ENCODE measurements at places on chromosomes 6 and 20.

DNA sequence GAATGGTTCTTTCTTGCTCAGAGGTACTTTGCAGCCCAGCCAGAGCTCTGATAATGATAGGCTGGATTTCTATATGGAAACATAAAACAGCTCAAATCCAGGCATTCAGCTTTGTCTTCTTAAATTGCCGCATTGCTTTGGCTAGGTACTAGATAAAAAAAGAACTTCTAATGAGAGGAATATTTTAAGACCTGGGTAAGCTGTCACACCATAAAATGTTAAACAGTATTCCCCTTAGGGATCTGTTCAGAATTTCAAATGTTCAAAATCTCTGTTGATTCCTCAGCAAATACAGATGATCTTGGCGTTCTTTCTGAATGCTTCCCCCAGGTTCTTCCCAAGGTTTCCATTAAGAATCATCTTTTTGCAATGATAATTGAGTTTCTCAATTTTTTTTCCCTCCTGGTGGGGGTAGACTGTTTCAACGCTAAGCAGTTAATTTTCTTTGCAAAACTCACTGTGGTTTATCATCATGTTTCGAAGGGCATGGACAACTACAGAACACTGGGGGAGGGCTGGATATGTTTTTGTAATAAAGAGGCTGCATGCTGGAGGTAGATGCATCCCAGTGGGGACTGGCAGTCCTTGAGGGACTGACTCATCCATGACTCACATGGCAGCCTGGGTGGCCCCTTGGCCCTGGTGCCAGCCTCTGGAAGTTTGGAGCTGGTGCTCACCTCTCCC, 31.0 kb downstream of the TIAM2 start:
- DNase-seq = no peak

DNA sequence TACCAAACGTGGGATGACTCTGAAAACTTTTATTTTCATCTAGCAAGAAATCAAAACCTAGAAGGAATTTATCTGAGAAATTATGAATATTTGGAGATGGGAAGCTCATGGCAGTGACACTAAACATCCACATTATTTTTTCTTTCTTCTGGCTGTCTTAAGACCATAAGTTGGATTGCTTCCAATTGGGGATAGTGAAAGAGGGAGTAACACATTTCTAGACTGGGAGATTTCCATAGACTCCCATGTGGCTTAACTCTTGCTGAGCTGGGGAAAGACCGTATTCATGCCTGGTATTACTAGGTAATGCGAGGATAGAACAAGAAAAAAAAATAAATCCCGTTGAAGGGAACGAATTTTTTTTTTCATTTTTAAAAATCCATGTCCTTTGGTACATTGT, 120.0 kb downstream of the UTRN start:
- no peak for DNase-seq

GRCh38 chr6:18507018-18507415, 119.9 kb downstream of the RNF144B start:
- no peak for DNase-seq

DNA sequence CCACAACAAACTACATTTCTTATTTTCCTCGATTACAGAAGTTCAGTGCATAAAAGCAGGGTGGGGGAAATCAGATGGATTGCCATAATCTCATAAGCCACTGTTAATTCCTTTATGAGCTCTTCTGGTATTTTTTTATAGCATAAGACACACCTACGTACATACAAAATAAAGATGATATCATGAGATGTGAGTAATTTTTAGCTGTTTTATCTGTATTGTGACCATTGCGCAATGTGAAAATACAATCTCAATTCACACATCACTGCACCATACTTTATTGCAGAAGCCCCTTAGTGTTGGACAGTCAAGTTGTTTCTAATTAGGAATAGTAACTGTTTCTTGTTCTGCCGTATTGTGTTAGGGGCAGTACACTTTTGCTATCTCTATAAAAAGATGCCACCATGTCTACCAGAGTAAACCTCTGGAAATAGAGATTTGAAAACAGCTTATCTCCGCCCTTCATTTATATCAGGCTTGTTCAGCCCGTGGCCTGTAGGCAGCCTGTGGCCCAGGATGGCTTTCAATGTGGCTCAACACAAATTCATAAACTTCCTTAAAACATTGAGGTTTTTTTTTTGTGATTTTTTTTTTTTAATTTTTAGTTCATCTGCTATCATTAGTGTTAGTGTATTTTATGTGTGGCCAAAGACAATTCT, 90.4 kb downstream of the FARS2 start:
- no peak for DNase-seq

- DNase-seq = no peak
These were observed 47.5 kb upstream of the POPDC3 start for GRCh38 chr6:105227295-105227767.

DNA sequence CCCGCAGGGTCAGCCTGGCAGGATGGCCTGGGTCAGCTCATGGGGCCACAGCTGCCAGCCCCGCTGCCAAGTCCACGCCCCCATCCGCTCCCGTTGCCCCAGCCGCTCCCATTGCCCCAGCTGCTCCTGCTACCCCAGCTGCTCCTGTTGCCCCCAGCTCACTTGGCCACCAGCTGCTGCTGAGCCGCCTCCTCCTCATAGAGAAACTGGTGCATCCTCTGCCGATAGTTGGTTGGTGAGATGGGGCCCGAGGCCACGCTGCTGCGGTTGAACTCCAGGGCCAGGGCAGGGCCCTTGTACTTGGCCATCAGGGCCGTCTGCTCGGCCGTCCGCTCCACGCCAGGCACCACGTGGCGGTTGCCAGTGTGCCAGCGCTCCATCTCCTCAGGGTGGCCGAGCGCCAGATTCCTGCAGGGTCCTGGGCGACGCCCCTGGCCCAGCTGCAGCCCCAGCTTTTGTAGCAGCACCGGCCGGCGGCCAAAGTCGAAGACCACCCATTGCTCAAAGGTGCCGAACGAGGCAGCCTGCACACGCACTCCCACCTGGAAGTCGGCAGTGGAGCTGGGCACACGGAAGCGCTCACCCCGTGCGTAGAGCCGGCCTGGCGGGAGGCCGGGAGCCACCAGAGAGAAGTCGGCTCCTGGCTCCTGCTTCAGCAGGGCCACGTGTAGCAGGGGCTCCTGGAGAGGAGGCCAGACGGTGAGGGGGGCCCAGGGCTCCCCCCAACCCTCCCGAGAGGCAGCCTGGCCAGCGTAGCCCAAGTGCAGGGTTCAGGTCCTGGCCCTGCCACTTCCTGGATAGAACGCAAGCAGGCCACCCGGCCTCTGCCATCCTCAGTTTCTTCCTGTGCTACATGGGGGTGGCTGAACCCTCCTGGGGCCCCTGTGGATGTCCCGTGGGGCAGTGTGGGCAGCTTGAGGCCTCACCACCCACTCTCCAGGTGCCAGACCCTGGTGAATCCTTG, 4.8 kb downstream of the HELZ2 start:
- DNase-seq = no peak

DNA sequence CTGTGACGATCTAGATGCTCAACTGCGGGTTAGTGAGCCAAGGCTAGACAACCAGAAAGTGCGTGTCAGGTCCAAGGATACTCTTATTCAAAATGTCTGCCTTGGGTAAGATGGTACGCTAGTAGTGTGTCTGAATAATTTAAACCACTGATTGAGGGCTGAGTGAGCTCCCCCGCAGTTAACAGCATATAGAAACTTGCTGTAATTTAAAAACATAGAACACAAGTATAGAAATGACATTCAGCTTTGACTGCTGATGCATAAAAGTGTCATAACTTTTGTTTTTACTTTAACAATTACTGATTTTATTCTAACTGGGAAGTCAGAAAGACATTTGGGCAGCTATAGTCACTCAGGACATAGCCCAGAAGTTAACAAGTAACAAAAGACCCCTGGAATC, 45.6 kb upstream of the SLC22A1 start:
- no peak for DNase-seq

GRCh38 chr6:152356662-152357061, 280.5 kb downstream of the SYNE1 start:
- DNase-seq = no peak

GRCh38 chr6:151721671-151722070, 85.8 kb upstream of the ESR1 start:
- DNase-seq = no peak

DNA sequence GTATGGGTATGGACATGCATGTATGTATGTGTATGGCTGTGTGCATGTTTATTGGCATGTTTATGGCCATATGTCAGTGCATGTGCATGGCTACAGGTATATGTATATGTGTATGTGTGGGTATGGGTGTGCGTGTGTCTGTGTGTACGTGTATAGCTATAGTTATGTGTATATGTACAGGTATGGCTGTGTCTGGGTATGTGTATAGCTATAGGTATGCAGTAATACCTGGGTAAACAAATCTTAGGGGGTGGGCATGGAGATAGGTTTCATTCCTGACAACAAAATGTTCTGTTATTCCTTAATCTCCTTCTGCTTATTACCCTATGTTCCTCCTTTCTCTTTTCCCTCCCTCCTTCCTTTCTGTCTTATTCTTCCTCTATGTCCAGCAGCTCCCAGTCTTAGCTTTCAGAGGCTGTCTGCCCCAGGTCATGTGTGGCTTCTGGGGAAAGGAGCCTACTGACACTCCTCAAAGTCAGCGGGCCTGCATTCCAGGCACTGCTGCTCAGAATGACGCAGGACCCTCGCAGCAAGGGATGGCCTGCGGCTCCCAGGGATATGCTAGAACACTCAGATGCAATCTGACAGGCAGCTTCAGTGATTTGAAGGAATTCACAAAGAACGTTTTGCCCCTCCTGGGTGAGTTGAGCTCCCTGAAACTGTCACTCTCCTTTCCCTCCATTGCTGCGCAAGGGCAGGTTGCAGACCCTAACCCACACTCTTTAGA, 139.3 kb upstream of the PHACTR1 start:
- DNase-seq = no peak

- DNase-seq = no peak
These were observed 1.5 kb downstream of the REPS1 start for GRCh38 chr6:138986578-138986977.

DNA sequence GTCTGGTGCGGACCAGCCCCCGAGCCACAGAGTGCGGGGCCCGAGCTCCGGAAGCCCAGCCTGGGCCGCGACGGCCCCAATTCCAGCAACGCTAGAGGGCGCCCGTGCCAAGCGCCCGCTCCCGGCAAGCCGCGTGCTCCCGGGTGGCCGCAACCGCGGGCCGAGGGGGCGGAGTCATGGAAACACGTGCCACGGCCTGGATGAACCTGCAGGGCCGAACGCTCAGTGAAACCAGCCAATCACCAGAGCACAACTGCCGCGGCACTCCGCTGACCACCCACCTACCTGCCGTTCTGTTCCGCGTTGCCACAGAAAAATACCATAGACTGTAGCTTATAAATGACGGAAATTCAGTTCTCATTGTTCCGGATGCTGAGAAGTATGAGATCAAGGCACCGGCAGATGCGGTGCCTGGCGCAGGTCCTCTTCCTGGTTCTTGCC, 85.7 kb upstream of the FOXC1 start:
- DNase-seq = no peak

DNA sequence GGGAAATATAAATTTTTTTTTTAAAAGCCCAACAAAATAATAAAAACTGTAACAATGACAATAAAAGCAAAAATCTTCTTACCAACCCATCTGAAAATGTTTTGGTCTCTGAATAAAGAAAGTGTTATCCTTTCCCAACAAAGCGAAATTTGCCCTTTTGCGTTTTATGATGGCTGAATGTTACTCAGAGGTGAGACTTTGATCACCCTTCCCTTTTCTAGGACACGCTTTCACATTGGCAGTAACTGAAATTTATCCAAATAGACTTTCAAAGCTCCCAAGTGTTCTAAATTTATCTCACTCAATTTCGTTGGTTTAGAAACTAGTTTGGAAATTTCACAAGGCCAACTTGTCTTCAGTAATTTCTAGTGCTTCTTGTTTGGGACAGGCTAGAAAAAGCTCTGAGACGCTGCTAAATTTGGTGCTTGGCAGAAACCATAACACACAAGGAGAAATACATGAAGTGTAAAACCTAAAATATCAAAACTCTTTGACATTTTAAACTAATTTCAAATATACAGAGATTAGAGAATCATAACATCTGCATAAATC, 354.5 kb upstream of the CITED2 start:
- DNase-seq = no peak

GRCh38 chr6:21274851-21275250, 318.7 kb upstream of the SOX4 start:
- no peak for DNase-seq

GRCh38 chr6:64547594-64548268, 912.1 kb downstream of the PHF3 start:
- DNase-seq = no peak

- no peak for DNase-seq
These were observed 98.2 kb downstream of the SLC35B3 start for GRCh38 chr6:8337147-8337546.

GRCh38 chr6:56032715-56033260, 157.4 kb upstream of the BMP5 start:
- DNase-seq = no peak

DNA sequence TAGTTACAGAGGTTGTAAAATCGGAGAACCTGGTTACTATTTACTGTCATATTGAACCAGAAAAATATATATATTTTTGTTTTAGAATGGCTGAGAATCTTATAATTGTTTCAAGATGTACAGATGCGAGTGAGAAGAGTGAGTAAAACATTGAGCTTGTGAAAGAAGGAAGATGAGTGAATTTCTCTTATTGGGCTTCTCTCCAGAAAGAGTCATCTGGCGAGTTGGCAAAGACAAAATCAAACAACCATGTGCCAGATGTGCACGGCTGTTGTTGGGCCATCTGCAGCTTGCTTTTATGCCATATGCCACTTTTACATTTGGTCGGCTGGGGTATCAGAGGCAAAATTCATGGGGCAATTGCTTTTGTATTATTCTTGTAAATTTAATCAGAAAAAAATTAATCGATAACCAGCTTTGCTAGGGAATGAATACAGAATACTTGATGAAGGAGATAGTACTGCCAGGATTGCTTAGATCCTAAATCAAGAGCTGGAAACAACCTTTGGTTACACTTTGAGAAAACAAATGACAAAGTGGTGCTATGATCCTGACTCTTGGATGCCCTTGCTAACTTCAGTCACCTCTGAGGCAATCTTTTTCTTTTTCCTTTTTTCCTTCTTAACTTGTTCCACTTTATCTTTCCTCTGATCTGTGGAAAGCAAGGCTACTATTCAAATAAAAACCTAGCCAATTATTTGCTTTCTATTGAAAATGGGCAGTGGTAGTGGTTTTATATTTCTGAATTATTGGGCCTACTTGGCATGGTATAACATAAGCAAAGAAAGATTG, 97.1 kb upstream of the GRIK2 start:
- no peak for DNase-seq

- no peak for DNase-seq
These were observed 39.4 kb upstream of the PHACTR3 start for GRCh38 chr20:59564943-59565342.

GRCh38 chr6:138063726-138064125, 43.5 kb downstream of the PERP start:
- DNase-seq = no peak

- no peak for DNase-seq
These were observed 62.7 kb downstream of the MEI4 start for GRCh38 chr6:77715588-77715987.

Data from omental fat pad (tissue), 4 donors.